ENCODE measurements at places on chromosomes 6 and 20. TPM values are rescaled to one million over a fixed set of nuclear protein-coding genes. Genes with fewer than 3 reads are reported as not detected.
A peak's percentile ranks its signal among the peaks of the same experiment; 100 is the strongest.

DNA sequence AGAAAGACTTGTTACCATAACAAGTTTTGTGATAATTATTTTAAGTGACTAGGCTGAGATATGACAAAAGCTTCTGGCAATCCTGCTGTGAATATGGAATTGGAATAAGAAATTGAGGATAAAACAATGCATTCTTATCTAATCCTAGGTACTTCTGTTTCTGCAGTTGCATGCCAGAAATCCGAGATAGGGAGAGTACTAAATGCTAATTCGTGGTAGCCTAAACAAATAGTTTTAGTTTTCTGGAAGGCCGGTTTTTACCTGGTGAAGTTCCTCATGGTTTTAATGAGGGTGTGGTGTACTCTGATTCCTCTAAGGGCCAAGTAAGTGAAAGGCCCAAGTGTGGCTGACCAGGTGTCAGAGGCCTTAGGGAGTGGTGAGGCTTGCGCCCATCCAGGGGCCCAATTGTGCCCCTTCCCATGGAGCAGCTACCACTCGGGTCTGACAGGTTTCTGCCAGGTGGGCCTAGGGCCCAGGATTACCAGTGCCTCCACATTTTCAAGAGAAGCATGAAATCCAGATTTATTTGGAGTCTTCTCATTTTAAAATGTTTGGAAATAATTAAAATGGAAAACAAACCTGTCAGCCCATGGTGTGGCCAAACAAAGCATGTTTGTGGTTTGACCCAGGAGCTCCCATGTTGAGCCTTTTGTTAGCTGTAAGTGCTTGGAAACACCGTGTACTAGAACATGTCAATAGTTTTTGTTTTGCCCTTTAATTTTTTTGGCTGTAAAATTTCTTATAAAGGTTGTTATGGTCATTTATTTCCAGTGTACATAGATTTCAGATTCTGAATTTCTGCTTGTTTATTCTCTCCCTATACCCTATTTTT lies 6.6 kb downstream of the PLCB4 start:
- H3K36me3 ChIP-seq = no peaks in the 10 kb centered on the region
- H3K27ac ChIP-seq = no peak overlapping the region
- no peaks in the 10 kb centered on the region for H3K27me3 ChIP-seq
- H3K4me1 ChIP-seq = peaks cover 9% of the 10 kb centered on the region
- no peak overlapping the region for H3K4me3 ChIP-seq

The CLVS2 gene
- 0.26 TPM for total RNA-seq

GRCh38 chr6:161644521-161644920 lies 370.7 kb upstream of the AGPAT4 start:
- no peaks in the 10 kb centered on the region for H3K27me3 ChIP-seq
- no peak for DNase-seq
- H3K4me3 ChIP-seq = no peak overlapping the region
- H3K36me3 ChIP-seq = no peaks in the 10 kb centered on the region

The COL19A1 gene
- total RNA-seq = not detected

- no peaks in the 10 kb centered on the region for H3K27me3 ChIP-seq
- no peaks in the 10 kb centered on the region for H3K36me3 ChIP-seq
- no peak for DNase-seq
These were observed 38.2 kb upstream of the FYN start for GRCh38 chr6:111911428-111911827.

- no peaks in the 10 kb centered on the region for H3K27me3 ChIP-seq
- no peak for DNase-seq
- no peaks in the 10 kb centered on the region for H3K4me1 ChIP-seq
- H3K27ac ChIP-seq = no peak overlapping the region
These were observed 8.5 kb upstream of the PACSIN1 start for GRCh38 chr6:34457382-34457741.

- DNase-seq = no peak
- H3K27me3 ChIP-seq = no peaks in the 10 kb centered on the region
- H3K4me3 ChIP-seq = no peak overlapping the region
- H3K4me1 ChIP-seq = no peaks in the 10 kb centered on the region
These were observed 49.2 kb upstream of the MLN start for GRCh38 chr6:33853026-33853425.

DNA sequence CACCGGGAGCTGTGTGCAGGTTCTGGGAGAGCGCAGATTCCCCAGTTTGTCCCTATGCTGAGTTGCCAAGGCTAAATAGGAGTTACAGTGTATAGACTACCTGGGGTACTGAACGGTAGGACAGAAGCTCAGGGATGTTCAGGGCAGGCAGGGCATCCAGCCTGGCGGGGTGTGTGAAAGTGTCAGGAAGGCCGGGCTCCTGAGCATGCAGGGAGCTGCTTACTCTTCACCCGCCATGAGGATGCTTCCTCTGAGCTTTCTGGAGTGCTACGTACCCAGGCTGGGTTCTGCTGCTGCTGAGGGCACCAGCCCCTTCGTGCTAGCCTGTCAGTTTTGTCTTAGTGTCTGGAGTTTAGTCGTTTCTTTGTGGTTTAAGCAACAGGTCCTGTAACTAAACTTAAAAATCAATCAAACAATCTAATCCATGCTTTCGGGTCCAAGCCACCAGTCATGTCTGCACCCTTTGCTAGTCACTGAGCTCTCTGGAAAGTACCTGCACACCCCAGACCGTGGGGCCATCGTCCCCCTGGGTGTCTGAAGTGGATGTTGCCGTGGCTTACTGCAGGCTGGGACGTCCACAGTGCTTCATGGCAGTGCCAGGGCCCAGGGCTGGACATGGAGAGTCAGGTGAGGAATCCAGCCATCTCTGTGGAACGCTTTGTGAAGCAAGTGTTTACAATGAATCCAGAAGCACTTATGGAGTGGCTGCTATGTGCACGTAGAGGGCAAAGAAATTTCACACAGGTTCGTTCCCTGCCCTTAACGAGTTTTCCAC lies 220.3 kb upstream of the SNX9 start:
- no peaks in the 10 kb centered on the region for H3K27me3 ChIP-seq
- H3K36me3 ChIP-seq = no peaks in the 10 kb centered on the region
- DNase-seq = no peak
- peaks cover 3% of the 10 kb centered on the region for H3K4me1 ChIP-seq

DNA sequence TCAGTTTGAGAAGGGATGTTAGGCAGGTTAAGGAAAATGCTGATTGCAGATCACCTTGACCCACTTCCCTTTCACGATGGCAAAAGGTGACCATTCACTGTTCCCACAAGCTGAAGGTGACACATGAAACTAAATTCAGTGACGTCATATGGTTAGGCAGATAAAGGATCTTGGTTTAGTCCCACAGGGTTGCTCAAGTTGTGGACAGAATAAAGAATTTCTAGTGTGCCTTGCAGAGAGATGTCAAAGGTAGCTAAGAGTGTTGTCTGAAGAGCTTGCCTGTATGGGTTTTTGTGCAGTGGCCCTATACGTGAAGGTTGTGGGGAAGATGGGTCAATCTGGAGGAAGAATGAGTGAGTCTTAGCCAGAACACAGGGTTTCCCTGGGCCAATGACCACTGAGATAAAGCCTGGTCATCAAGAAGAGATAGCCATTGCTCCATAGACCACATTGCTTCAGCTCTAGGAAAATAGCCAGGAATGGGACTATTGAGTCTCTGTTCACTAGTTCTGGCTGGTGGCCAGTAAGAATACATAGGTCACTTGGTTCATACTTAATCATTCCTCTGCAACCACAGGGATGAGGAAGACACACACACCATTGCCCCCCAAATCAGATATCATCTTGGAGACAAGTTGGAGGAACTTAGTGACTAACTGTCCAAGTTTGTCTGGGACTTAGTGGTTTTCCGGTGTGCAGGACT lies 148.5 kb upstream of the ATXN1 start:
- H3K4me3 ChIP-seq = no peak overlapping the region
- H3K27ac ChIP-seq = no peak overlapping the region
- H3K4me1 ChIP-seq = no peaks in the 10 kb centered on the region
- no peak for DNase-seq

DNA sequence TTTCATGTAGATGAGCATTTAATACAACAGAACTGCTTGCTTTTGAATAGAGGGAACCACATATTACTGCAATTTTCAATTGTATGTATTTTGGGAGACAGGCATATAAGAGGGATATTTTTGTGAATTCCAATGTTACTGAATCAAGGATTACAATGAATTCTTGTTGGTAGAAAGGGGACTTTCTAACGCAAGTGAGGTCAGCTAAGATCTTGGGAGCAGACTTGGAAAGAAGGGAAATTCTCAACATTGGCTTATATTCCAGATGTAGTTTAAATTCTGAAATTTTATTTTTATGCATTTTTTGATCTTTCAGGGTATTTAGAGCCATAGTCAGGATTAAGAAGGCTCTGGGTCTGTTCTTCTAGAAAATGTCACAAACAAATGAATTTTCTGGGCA lies 43.3 kb upstream of the CTAGE9 start:
- no peak for DNase-seq
- no peak overlapping the region for H3K27ac ChIP-seq
- H3K27me3 ChIP-seq = no peaks in the 10 kb centered on the region
- no peaks in the 10 kb centered on the region for H3K4me1 ChIP-seq

The AURKA gene
- total RNA-seq = 81.9 TPM

DNA sequence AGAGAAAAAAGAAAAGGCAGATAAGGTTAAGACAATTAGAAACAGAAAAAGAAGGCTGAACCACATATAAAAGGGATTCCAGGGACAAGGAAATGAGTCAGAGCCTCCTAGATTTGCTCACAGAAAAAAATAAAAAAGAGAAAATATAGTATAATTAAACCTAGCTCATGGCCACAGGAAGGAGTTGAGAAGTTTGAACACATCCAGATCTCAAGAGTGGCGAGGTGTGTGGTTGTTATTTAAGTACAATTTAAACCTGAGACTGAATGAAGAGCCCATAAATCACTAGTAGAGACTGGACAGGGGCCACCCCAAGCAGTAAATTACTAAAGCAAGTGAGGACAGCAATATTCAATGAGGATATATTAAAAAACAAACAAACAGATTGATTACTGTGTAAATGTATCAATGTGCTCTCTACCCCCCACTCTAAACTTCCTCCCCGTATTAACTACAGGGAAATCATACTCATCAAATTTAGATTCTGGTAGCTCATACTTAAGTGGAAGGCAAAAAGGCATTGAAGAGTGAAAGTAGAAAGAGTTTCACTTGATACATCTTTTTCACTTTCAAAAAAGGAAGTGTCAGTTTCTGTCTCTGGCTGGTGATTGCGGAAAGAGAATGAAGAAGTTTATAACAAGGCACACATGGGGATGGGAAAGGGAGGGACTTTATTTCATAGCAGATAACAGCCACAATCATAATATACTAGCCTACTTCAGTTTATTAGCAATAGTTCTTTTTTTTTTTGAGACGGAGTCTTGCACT lies 49.3 kb upstream of the SCAF8 start:
- H3K4me3 ChIP-seq = no peak overlapping the region
- no peaks in the 10 kb centered on the region for H3K4me1 ChIP-seq
- no peak overlapping the region for H3K27ac ChIP-seq
- no peaks in the 10 kb centered on the region for H3K27me3 ChIP-seq

The MEI4 gene
- total RNA-seq = 0.55 TPM

The CCDC28A gene
- total RNA-seq = 12.0 TPM

GRCh38 chr6:145151624-145152023 lies 583.7 kb downstream of the EPM2A start:
- H3K27ac ChIP-seq = no peak overlapping the region
- no peak overlapping the region for H3K4me3 ChIP-seq
- H3K4me1 ChIP-seq = peaks cover 9% of the 10 kb centered on the region
- no peaks in the 10 kb centered on the region for H3K27me3 ChIP-seq

The COL12A1 gene
- 1.4 TPM for total RNA-seq

GRCh38 chr20:39038047-39038446 lies 75.9 kb downstream of the DHX35 start:
- peaks cover 66% of the 10 kb centered on the region for H3K36me3 ChIP-seq
- no peaks in the 10 kb centered on the region for H3K27me3 ChIP-seq
- H3K4me1 ChIP-seq = no peaks in the 10 kb centered on the region
- no peak overlapping the region for H3K27ac ChIP-seq

GRCh38 chr6:47235421-47235820 lies 74.3 kb downstream of the TNFRSF21 start:
- H3K4me3 ChIP-seq = no peak overlapping the region
- no peak overlapping the region for H3K27ac ChIP-seq
- no peaks in the 10 kb centered on the region for H3K27me3 ChIP-seq
- H3K4me1 ChIP-seq = peaks cover 9% of the 10 kb centered on the region
- H3K36me3 ChIP-seq = peaks cover 29% of the 10 kb centered on the region

DNA sequence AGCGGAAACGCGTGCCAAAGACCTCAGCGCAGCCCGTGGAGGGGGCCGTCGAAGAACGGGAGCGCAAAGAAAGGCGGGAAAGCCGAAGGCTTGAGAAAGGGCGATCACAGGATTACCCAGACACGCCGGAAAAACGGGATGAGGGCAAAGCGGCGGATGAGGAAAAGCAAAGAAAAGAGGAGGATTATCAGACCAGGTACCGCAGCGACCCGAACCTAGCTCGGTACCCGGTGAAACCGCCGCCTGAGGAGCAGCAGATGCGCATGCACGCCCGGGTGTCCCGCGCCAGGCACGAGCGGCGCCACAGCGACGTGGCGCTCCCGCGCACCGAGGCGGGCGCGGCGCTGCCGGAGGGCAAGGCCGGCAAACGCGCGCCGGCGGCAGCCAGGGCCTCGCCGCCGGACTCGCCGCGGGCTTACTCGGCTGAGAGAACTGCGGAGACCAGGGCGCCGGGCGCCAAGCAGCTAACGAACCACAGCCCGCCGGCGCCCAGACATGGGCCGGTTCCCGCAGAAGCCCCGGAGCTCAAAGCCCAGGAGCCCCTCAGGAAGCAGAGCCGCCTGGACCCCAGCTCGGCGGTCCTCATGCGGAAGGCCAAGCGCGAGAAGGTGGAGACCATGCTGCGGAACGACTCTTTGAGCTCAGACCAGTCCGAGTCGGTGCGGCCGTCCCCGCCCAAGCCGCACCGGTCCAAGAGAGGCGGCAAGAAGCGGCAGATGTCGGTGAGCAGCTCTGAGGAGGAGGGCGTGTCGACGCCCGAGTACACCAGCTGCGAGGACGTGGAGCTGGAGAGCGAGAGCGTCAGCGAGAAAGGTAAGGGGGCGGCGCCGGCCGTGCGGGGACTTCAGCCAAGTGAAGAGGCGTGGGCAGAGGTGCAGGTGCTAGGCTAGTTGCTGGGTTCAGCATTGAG lies 296.2 kb downstream of the RIMS1 start:
- peak overlapping the region; percentile 78 for H3K4me3 ChIP-seq
- no peak overlapping the region for H3K27ac ChIP-seq
- no peaks in the 10 kb centered on the region for H3K4me1 ChIP-seq

The SIRPA gene
- 6.0 TPM for total RNA-seq

DNA sequence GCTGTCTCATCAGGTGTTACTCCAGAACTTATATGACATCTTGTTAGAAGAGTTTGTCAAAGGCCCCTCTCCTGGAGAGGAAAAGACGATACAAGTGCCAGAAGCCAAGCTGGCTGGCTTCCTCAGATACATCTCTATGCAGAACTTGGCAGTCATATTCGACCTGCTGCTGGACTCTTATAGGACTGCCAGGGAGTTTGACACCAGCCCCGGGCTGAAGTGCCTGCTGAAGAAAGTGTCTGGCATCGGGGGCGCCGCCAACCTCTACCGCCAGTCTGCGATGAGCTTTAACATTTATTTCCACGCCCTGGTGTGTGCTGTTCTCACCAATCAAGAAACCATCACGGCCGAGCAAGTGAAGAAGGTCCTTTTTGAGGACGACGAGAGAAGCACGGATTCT lies 43.7 kb upstream of the SMIM28 start:
- no peak overlapping the region for H3K27ac ChIP-seq
- no peaks in the 10 kb centered on the region for H3K27me3 ChIP-seq
- H3K4me1 ChIP-seq = peaks cover 2% of the 10 kb centered on the region
- DNase-seq = no peak
- peaks cover 12% of the 10 kb centered on the region for H3K36me3 ChIP-seq

- H3K27me3 ChIP-seq = no peaks in the 10 kb centered on the region
- H3K36me3 ChIP-seq = peaks cover 4% of the 10 kb centered on the region
- DNase-seq = peak; percentile 69
- H3K4me1 ChIP-seq = no peaks in the 10 kb centered on the region
- H3K27ac ChIP-seq = no peak overlapping the region
These were observed 48.8 kb upstream of the CHRNA4 start for GRCh38 chr20:63409834-63410435.

The PACSIN1 gene
- 7.0 TPM for total RNA-seq

The FERMT1 gene
- 9.6 TPM for total RNA-seq
